NCI-H774 (cell line): ENCODE measurements at places on chromosomes 12 and 14.

- no peak for DNase-seq
Observed at GRCh38 chr14:99524091-99524661, 43.0 kb downstream of the CCNK start.

DNA sequence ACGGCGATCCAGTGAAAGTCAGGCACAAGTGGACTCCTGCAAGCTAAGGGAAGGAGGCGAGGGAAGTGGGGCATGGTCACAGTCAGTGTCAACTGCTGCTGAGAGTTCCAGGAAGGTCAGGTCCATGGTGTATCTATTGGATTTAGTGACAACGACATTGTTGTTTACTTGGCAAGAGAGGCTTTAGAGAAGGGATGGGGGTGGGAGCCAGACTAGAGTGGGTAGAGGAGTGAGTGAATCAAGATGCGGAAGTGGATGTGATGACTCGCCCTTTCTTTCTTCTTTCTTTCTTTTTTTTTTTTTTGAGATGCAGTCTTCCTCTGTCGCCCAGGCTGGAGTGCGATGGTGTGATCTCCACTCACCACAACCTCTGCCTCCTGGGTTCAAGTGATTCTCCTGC, 12.5 kb downstream of the P2RX7 start:
- DNase-seq: no peak

DNA sequence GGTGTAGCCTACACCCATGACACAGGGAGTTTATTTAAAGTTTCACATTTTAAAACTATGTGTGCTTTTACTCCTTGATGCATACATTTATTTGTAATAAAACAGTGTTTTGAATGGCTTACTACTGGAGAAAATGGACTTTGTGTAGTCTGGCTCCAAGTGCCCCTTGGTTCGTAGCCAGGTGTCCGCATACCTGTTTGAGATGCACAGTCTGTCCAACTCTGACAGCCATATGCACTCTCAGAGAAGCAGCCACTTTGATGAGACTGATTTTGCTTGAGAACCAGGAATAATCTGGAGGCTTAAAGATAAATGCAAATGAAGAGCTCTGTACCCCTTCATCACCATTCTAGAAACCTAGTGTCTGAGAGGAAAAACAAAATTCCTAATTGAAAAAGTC, 24.0 kb downstream of the RTN1 start:
- DNase-seq: no peak

GRCh38 chr14:53470351-53471043, 317.4 kb upstream of the DDHD1 start:
- DNase-seq: no peak

GRCh38 chr14:51334566-51334965, 94.5 kb downstream of the TMX1 start:
- DNase-seq: no peak

DNA sequence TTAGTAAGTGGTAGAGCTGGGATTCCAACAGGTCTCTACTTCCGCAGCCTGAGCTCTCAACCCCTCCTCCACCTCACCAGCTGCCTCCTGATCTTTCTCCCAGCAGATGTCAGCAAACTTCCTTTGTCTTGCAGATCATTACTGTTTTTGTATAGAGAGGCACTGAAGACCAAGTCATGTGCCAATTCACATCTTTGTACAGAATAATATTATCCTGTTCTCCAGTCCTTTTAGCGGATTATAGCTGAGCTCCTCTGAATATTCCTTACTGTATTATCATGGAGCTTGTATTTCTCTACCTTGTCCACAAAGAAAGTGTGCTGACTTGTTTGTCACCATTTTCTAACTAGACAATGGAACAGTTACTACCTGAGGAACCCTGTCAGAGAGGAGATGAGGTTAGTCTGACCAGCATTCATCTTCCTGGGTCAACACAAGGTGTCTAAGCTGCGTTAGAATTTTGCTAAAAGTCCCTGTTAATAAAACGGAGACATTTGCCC, 142.3 kb upstream of the ARHGAP5 start:
- DNase-seq: peak; percentile 39

DNA sequence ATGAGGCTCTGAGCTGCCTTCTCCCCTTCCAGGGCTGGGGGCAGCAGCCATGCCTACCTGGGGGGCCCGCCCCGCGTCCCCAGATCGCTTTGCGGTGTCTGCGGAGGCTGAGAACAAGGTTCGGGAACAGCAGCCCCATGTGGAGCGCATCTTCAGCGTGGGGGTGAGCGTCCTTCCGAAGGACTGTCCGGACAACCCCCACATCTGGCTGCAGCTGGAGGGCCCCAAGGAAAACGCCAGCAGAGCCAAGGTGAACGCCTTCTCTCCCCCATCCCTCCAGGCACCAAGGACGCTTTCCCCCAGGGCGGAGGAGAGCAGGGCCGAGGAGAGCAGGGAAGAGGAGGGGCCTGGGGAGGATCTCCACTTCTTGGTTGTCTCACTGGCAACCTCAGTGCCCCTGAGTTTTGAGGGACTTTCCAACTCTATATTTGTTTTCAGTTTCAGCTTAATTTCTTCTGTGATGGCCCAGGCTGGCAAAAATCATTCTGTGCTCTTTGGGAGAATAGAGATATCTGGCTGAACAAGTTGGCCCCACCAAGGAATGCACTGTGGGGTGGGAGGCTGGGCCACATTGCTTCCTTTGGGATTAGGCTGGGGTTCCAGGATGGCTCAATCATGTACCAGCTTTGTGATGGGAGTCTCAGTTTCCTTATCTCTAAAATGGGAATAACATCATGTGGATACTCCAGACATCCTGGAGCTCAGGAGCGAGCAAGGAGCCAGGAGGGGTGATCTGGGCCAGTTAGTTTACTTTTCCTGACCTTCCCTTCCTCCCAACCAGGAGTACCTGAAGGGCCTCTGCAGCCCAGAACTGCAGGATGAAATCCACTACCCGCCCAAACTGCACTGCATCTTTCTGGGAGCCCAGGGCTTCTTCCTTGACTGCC, 1.2 kb downstream of the KHNYN start:
- no peak for DNase-seq

- DNase-seq: no peak
Observed at GRCh38 chr14:56147449-56147848, 29.2 kb downstream of the PELI2 start.

DNA sequence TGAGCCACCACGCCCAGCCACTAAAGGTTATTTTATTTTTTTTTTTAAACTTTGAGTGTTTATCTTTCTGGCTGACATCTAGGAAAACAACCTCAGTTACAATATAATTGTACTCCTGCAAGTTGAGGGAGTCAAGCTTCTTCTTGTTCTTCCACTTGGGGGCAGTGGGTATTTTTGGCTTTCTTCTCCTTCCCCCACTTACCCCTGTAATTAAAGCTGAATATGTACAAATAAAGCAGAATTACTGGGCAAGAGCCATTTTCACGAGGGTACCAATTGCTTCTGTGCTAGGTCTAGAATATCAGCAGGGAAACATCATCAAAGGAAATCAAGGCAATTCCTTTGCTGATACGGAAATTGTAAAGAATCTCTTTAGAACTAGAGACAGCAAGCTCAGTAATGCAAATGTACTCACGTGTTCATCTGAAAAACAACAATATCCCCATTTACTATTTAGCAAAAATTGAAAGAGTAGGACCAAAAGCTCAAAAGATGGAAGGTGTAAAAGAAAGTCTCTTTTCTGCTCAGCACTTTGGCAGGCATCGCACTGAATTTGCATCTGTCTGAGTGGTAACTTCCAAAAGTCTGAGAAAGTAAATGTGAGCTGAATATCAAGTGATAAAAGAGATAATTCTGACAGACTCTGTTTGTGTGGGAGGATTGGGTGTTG, 72.8 kb downstream of the TAOK3 start:
- no peak for DNase-seq

DNA sequence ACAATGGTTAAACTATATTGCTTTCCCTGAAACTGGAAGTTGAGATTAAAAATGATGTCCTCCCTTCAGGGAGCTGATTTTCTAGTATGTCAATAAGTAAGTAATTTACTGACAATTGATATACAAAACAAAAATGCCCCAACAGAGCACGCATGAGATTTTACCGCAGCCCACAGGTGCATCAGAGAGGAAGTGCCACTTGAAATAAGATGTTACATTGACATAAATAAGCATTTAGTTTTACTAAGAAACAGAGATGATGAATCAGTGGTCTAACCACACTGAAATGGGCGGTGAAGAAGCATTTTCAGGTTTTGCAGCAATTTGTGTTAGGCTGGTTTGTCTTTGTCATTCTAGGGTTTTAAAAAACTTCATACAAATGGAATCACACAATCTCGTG, 8.8 kb upstream of the CLECL1 start:
- DNase-seq: no peak

DNA sequence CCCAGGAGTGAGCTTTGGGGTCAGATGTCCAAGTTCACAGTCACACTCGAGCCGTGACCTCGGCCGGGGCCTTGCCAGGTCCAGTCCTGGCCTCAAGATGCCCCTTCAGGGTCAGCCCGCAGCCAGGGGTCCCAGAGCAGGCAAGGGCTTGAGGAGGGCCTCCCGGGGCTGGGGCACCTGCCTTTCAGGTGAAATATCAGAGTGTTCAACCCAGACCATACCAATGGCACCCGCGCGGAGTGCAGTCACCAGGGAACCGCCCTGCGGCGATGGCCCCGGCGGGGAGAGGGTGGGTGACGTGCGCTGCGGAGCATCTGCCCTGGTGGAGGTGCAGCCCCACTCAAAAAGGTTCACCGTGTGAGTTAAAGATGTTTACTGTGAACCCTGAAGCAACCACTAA, 16.9 kb downstream of the LRCOL1 start:
- no peak for DNase-seq

DNA sequence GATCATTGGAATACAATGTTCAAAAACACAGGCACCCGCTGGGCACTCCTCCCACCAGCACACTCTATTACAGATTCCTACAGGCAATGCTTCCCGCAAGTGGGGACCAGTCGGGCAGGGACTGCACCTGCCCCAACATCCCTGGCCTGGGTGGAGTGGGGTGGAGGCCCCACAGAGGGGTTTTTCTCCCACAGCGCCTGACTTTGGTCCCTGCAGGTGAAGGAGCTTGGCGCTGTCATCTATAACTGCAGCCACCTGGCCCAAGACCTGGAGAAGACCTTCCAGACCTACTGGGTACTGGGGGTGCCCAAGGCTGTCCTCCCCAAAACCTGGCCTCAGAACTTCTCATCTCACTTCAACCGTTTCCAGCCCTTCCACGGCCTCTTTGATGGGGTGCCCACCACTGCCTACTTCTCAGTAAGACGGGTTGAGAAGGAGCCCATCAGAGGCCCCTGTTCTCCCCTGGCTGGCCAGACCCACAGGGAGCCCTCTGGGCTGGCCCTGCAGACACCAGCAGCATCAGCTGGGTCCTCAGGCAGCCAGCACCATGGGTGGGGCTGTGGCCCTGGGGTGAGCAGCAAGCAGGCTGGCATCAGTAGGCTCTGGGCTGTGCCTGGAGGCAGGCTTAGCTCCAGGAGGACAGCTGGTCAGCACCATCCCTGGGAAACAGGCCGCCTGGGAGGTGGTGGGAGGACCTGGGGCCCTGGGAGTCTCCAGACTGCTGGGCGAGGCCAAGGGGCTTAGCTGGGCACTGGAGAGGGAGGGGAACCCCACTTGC, 6.0 kb downstream of the PLD4 start:
- DNase-seq: no peak
